ENCODE measurements at places on chromosomes 6 and 20.

- DNase-seq, result no peak
Observed at GRCh38 chr6:151807513-151808370, at the start of gene ESR1. TSS of gene ESR1 (plus strand) at chr6:151807682. CDS start at chr6:151807913, 231 bp downstream.

DNA sequence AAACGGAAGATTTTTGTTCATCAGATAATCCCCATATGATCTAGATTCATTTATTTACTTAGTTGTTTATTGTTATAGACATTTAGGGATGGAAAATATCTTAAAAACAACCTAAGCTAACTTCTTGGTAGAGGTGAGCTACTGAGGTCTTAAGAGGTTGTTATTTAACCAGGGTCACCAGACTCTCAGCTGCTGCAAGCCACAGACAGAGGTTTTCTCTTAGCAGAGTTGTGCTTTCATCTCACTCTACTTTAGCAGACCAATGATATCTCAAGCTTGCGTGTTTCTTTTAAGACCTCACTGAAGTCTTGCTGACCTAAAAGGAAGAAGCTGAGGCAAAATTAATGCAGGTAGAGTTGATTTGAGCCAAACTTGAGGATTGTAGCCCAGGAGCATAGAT is 43.6 kb downstream of the NCOA7 start:
- no peak for DNase-seq

GRCh38 chr6:77587963-77588362 is 64.9 kb upstream of the MEI4 start:
- DNase-seq, result no peak

DNA sequence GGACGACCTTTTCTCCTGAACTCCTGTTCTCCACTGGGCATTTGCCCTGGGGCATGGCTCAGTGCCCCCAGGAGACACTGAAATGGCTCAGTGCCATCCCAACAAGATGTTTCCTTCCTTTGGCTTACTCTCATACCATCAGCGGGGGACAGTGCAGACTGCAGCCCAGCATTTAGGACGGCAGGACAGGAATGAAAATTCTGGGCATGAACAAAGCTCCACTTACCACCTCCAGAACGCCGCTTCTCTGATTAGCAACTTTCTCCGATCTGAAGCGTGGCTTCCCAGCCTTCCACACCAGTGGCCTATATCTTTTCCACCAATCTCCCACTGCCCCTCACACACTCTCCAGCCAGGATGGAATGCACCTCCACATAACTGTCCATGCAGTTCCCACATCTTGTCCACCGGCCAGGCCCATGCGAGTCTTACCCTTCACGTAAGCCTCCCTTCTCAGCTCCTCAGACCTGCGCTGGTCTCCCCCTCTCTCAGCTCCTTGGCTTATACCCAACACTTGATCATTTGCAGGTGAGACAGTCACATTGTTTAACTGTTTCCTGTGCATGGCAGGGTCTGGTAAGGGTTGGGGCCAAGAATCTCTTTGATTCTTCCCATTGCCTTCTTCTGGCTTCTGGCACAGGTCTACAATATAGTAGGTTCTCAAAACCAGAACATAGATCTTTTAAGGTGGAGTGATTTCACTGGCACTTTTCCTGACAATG is 114.5 kb downstream of the FYN start:
- DNase-seq, result no peak

DNA sequence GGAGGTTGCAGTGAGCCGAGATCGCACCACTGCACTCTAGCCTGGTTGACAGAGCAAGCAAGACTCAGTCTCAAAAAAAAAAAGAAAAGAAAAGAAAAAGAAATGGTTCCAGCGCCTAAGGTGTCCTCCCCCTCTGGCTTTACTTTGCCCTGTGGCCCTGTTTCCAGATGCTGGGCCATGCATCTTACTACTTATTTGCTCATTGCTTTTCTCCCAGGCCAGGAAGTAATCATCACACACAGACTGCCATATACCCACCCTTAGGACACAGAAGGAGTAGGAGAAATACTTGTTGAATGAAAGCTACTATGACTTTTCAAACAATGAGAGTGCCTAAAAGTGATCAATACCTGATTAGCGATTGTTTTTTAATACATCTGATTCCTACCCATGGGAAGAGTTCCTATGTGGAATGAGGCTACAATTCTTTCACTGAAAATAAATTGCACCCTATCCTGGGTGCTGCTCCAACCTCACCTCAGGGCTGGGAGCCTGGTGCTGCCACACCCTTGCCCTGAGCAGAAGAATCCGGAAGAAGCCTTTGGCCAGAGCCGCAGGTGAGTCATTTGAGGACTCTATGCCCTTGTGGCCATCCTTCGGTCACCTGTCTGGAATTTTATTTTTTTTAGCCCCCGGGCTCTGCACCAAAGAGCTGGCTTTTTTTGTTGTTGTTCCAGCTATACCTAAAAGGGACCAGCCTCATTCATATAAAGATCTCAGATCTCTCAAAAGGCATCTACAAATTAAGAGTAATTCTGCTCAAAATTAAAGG is 22.7 kb upstream of the TFAP2C start:
- no peak for DNase-seq

DNA sequence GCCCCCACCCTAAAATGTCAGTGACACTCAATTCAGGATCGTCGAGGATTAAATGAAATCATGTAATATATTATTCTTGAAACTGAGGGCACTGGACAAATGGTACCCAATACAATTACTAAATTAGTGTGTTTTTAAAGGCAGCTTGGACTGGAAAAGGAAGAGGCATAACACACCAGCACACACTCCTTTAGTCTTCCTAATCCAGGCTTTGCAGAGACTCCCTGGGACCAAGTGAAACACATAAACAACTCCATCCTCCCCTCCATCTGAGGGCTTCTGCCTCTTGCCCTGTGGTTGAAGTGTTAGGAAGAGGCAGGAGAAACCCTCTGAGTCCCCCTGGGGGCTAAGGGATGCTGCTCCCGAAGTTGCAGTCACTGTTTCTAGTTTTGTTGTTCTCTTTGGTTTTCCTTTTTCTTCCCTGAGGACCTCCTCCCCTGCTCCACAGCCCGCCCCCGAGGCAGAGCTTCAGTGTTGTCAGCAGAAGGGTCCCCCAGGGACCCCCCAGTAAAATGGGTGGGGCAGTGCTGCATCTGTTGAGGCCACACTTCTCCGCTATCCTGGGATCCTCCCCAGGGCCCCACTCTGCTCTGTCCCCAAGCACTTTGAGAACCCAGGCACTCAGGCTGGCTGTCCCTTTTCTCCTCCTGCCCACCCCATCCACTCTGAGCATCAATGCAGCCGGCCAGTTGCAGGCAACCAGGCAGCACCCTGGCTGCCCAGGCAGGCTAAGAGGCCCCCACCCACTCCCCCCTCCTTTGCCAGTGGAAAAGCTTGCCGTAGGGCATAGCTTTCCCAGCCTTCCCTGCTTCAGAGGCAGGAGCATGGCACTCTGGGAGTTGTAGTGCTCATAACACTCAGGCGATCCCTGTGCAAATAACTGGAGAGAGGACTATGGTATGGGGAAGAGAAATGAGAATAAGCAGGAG is 5.9 kb downstream of the TMEM63B start:
- peak; percentile 30 for DNase-seq

All from RKO (cell line).